ENCODE measurements at places on chromosomes 7 and 10. TPM values are rescaled to one million over a fixed set of nuclear protein-coding genes. Genes with fewer than 3 reads are reported as not detected.

BMPER gene
- not detected for total RNA-seq

CHRM2 gene
- total RNA-seq: not detected

MSMB gene
- total RNA-seq: not detected

DNA sequence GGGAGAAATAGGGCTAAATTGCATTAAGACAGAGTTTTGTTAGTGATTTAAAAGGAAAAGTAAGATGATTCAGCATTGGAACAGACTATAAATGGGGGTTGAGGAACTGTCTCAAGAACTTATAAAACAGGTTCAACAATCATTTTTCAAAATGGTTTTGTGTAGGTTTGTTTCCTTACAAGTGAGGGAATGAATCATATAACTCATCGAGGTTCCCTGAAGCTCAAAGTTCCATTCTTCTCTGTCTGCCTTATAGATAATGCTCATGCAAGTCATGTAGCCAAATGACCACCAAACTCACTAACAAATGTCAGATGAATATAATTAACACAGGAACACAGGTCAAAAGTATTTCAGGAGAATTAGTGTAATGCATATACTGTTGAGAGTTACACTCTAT, 27.7 kb downstream of the ADAM22 start:
- H3K36me3 ChIP-seq: no peaks in the 10 kb centered on the region
- H3K27me3 ChIP-seq: no peaks in the 10 kb centered on the region
- no peak overlapping the region for H3K4me3 ChIP-seq
- no peaks in the 10 kb centered on the region for H3K4me1 ChIP-seq

DNA sequence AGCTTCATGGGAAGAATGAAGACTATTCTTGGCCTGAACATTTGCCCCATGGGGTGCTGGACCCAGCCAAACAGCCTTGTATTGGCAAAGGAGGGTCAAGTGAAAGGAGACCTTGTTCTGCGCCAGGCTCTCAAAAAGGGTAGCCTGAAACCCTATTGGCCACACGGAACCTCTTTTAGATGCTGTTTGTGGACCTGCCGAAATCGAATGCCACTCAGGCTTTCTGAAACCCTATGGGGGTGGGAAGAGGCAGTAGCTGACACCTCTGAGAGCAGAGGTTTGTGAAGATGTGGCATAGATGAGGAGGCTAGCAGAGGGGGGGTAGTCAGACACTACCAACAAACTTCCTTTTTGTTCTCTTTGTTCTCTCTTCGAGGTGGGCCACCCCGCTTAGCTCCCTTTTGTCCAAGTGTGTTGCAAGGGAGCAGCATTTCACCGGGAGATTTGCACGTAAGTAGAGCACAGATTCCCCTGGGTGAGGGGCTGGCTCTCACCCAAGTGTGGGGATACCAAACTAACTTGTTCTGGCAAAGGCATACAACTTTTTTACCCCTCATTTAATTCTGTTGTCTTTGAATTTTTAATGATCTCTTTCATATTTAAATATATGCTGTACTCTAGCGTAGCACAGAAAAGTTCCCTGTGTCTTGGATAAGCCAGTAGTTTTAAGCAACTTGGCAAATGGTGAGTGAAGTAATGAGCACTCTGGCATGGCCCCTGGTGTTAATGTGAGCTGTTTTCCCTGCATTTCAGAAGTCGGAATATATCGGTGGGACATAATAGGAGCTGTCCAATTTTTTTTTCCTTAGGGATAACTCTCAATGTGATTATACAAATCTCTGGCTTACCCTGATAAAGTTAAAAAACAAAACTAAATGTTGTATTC, 107.7 kb downstream of the SEPTIN7 start:
- no peak for DNase-seq
- H3K27me3 ChIP-seq: no peaks in the 10 kb centered on the region
- H3K36me3 ChIP-seq: peaks cover 16% of the 10 kb centered on the region

DNA sequence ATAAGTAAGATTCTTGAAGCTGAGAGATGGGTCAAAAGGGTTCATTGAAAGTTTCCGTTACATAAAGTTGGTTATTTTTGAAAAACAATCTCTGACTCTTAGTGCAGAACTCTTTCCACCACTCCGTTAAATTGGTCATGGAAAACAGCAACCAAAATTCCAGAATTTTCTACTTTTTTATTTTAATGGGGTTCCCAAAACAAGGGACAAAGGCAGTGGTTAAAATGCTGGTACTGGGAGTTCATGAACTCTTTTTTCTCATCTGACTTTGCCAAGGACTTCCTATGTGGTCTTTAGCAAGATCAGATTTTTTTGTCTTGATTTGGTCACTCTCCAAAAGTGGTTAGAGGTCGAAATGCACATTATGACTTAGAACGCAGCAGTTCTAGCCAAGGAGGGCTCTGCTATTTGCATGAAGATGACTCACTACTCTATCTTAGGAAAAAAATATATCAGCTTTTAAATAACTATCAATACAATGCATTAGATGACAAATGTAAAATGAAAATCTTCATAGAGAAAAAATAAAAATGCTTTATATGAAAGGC, 145.7 kb downstream of the REEP3 start:
- no peaks in the 10 kb centered on the region for H3K27me3 ChIP-seq
- no peak overlapping the region for H3K4me3 ChIP-seq
- H3K4me1 ChIP-seq: no peaks in the 10 kb centered on the region
- DNase-seq: no peak

GRCh38 chr10:102324061-102324460, 71.4 kb upstream of the NFKB2 start:
- no peak overlapping the region for H3K4me3 ChIP-seq
- H3K27ac ChIP-seq: no peak overlapping the region
- no peak for DNase-seq
- H3K27me3 ChIP-seq: no peaks in the 10 kb centered on the region
- no peaks in the 10 kb centered on the region for H3K4me1 ChIP-seq
- H3K36me3 ChIP-seq: no peaks in the 10 kb centered on the region

GRCh38 chr10:126137562-126138221, 241.3 kb downstream of the FANK1 start:
- no peaks in the 10 kb centered on the region for H3K36me3 ChIP-seq
- H3K27ac ChIP-seq: no peak overlapping the region
- no peaks in the 10 kb centered on the region for H3K4me1 ChIP-seq
- H3K27me3 ChIP-seq: no peaks in the 10 kb centered on the region
- DNase-seq: no peak

- no peaks in the 10 kb centered on the region for H3K36me3 ChIP-seq
- no peak for DNase-seq
- no peak overlapping the region for H3K27ac ChIP-seq
- H3K4me1 ChIP-seq: no peaks in the 10 kb centered on the region
These were observed 152.7 kb upstream of the NRP1 start for GRCh38 chr10:33487014-33487776.

DNA sequence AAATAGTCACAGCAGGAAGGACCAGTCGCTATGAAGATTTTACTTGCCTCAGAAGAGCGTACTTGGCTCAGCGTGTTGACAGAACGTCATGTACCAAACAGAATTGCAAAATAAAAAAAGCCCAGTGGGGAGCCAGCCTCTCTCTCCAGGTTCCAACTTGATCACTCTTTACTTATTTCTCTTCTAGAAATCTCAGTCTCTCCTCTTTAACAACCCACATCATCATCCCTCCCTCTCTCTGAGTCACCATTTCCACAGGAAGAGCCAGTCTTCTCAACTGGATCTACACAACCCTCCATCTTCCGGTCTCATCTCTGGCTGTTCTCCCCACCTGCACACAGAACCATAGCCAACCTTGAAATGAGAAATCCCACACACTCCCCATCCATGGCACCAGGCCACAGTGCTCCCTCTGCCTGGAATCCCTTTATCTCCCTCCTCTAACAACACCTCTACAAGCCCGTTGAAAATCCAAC, 718.3 kb downstream of the GRID1 start:
- H3K4me3 ChIP-seq: no peak overlapping the region
- no peak for DNase-seq
- H3K4me1 ChIP-seq: no peaks in the 10 kb centered on the region

DNA sequence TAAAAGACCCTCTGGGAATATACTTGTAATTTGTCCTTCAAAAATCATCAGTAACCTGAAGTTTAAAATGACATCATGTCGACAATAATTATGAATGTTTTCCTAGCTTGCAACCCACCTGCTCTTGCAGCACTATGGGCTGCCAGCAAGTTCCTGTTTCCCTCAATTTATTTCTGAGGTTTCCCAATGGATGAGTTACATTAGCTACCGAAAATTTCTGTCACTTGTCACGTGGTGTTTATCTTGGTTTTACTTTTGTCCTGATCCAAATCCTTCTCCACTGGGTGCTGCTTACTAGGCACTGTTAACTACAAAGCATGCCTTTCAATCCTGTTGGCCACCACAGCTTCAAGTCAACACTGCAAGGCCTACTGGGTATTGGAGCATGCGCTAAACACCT, 31.5 kb downstream of the GIMAP8 start:
- no peak for DNase-seq
- no peaks in the 10 kb centered on the region for H3K36me3 ChIP-seq

DNA sequence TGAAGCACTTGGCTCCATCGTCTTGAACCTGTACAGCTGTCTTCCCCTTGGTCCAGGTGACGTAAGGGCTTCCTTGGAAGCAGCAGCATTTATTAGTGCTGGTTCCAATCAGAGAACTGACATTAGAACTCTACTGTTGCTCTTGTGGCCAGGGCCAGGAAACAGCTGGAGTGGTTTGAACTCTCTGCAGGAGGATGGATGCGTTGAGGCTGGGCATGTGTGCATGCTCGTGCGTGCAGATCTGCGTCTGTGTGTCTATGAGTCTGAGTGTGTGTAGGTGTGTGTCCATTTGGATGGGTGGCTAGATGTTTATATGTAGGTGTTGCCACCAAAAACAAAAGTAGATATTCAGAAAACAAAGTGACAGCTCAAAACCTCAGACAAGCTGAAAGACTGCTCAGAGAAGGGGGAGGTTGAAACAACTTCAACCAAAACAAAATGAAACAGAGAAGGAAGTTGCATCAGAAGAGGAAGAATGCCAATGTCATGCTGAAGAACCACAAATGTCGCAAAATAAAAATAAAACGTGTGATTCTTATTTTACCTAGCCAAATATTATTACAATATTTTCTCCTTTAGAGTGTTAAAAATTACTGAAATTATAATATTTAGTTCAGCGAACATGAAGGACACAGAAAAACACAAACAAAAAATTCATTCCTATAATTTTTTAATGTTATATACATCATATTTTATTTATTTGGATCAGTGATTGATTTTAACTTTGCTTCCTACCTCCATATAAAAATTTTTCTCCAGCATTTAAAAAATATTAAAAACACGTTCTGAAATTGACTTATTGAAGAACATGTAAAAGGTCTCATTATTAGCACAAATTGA, 96.1 kb upstream of the MKLN1 start:
- H3K4me1 ChIP-seq: no peaks in the 10 kb centered on the region
- H3K27me3 ChIP-seq: no peaks in the 10 kb centered on the region
- H3K27ac ChIP-seq: no peak overlapping the region
- peak; percentile 19 for DNase-seq
- no peak overlapping the region for H3K4me3 ChIP-seq
- no peaks in the 10 kb centered on the region for H3K36me3 ChIP-seq

GRCh38 chr10:132595854-132596253, 58.3 kb downstream of the INPP5A start:
- no peak for DNase-seq
- peak overlapping the region; percentile 47 for H3K27ac ChIP-seq
- no peaks in the 10 kb centered on the region for H3K36me3 ChIP-seq

- no peaks in the 10 kb centered on the region for H3K27me3 ChIP-seq
- no peaks in the 10 kb centered on the region for H3K36me3 ChIP-seq
- no peak overlapping the region for H3K27ac ChIP-seq
These were observed 563.3 kb downstream of the GATA3 start for GRCh38 chr10:8617792-8618191.

DNA sequence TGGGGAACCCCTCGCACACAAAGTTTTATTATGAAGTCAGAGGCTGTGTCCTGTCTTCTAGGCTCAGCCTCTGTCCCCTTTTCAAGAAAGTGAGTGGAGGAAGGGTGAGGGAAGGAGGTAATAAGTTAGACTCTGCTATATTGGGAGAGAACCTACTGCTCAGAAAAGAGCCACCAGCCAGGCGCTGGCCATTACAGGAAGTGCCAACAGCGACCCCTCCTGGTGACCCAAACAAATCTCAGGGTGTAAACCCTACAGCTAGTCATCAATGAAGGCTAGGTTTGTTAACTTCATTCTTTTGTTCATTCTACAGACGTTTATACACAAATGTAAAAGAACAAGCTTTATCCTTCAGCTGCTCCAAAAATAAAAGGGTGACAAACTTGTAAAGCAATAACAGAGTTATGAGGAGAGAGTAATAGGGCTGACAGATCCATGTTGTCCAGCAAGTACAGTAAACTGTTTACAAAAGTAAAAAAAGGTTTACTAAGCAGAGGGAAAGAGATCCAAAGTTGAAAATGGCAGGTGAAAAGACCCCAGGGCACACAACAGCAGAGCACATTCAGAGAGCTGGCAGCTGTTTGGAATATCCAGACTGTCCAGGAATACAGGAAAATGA, 82.7 kb downstream of the FAM204A start:
- no peak for DNase-seq
- no peaks in the 10 kb centered on the region for H3K27me3 ChIP-seq
- no peak overlapping the region for H3K4me3 ChIP-seq
- H3K36me3 ChIP-seq: no peaks in the 10 kb centered on the region
- no peaks in the 10 kb centered on the region for H3K4me1 ChIP-seq

DNA sequence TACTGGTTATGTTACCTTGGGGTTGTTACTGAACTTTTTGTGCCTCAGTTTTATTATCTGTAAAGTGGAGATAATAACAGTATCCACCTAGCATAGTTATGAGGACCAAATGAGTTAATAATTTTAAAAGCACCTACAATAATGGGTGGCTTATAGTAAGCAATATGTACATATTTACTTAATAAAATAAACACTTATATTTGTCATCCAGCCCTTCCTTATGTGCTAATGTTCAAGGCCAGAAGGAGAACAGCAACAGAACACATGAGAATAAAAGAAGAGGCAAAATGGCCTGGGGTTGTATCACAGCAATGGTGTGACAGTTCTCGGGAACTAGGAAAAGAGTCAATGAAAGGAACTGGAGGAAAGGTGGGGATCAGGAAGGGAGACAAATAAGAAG, 255.4 kb upstream of the LRGUK start:
- H3K36me3 ChIP-seq: no peaks in the 10 kb centered on the region
- no peak for DNase-seq
- no peak overlapping the region for H3K4me3 ChIP-seq
- H3K4me1 ChIP-seq: no peaks in the 10 kb centered on the region

DNA sequence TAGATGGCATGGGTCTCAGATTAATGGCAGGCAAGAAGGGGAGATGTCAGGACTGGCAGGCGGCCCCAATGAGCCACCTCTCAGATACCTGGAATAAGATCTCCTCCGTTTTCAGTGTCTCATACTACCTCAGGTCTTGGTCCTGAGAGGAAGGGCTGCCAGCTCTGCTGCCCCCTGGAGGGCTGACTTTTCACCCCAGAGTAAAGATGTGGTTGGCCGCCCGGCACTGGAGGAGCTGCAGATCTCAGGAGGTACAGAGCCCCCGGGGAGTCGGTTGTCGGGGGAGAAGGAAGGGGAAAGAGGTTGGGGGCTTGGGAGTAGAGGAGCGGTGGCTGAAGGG, 642 bp upstream of the COL13A1 start:
- peak overlapping the region; percentile 70 for H3K4me3 ChIP-seq
- peak; percentile 83 for DNase-seq
- H3K27me3 ChIP-seq: no peaks in the 10 kb centered on the region
- no peak overlapping the region for H3K27ac ChIP-seq

GRCh38 chr10:89783406-89783805, 82.0 kb downstream of the KIF20B start:
- H3K4me1 ChIP-seq: no peaks in the 10 kb centered on the region
- H3K36me3 ChIP-seq: no peaks in the 10 kb centered on the region
- H3K27ac ChIP-seq: no peak overlapping the region
- no peaks in the 10 kb centered on the region for H3K27me3 ChIP-seq
- no peak overlapping the region for H3K4me3 ChIP-seq

Measured in ascending aorta (tissue), 2 donors.